Stimulated activated CD8-positive, alpha-beta memory T cell treated with anti-CD3 and anti-CD28 coated beads, Interleukin-7, amount 100 ng/mL, for 24 hours (primary cell): ENCODE measurements at places on chromosomes 5 and 9.

DNA sequence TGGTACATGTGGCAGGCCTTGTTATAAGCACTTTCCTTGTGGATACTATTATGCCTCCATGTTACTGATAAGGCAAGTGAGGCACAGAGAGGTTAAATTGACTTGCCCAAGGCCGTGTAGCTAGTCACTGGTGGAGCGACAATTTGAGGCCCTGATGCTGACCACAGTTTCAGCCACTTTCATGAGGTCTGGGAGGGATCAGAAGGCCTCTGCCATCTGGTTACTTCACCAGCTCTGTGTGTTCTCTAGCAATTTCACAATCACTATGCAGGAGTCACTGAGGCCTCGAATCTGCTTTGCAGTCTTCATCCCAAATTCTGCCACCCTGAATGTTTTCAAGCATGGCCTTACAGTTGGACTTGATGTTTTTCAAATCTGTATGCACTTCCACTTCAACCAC, 9.1 kb downstream of the LRRC70 start:
- DNase-seq = no peak

GRCh38 chr5:58774937-58775336, 192.1 kb downstream of the RAB3C start:
- DNase-seq = no peak

DNA sequence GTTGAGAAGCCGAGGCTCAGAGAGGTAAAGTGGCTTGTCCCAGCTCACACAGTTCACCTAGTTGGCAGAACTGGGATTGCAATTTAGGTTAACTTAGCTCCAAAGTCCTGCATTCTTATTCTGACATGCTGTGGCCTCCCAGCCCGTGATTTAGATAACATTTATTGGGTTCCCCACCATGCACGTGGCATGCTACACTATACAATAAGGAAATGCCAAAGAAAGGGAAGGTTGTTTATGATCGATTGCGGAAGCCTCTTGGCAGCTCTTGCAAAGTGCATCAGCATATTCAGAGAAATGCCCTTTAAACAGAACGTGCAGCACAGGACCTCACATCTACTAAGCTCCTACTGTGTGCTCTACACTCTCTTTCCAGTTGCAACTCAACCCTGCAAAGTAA, 3.2 kb downstream of the NEURL1B start:
- no peak for DNase-seq

DNA sequence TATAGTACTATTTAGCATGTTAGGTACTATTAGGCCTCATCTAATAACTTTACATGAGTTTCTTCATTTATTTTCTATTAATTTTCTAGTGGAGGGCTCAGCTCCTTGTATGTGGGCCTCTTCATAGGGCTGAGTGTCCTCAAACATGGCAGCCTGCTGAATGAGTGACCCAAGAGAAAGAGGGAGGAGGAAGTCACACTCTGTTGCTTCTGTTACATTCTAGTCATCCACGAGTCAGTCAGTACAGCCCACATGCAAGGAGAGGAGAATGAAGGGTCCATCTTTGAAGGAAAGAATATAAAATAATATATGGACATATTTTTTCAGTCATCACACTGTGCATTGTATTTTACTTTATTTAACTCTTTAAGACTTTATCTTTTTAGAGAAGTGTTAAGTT, 66.6 kb upstream of the NR3C1 start:
- DNase-seq = no peak
